ENCODE measurements at places on chromosomes 1 and 21. TPM values are rescaled to one million over a fixed set of nuclear protein-coding genes. Genes with fewer than 3 reads are reported as not detected.

CRYAA gene
- not detected for total RNA-seq

CFHR5 gene
- total RNA-seq = not detected

GBP6 gene
- 0.12 TPM for total RNA-seq

OLFML2B gene
- 11.5 TPM for total RNA-seq

OXCT2 gene
- 1.3 TPM for total RNA-seq

Measured in metanephros (tissue), 2 donors.